Activated naive CD8-positive, alpha-beta T cell treated with anti-CD3 and anti-CD28 coated beads for 36 hours (primary cell): ENCODE measurements at places on chromosomes 1 and 21. TPM values are rescaled to one million over a fixed set of nuclear protein-coding genes. Genes with fewer than 3 reads are reported as not detected.

GRCh38 chr1:93172778-93173177 is 7.4 kb downstream of the TMED5 start:
- no peak overlapping the region for H3K27ac ChIP-seq
- H3K4me3 ChIP-seq: no peak overlapping the region
- peaks cover 55% of the 10 kb centered on the region for H3K4me1 ChIP-seq
- no peak for DNase-seq
- peaks cover 55% of the 10 kb centered on the region for H3K36me3 ChIP-seq

DNA sequence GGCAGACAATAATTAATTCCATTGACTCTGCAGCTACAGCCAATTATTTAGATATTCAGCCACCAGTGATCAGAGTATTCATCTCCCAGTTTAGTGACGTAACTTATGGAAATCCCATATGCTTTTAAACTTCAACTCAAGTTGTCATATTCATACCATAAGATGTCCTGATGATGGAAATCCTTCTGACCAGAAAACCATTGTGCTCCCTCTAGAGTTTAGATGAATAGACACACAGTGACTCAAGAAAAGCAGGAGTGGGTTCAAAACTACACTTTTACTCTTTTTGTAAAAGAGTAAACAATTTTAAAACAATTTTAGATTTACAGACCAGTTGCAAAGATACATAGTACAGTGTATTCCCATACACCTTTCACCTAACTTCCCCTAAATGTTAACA is 463.7 kb downstream of the KCNT2 start:
- no peak overlapping the region for H3K27ac ChIP-seq
- H3K4me3 ChIP-seq: no peak overlapping the region
- no peak for DNase-seq
- no peaks in the 10 kb centered on the region for H3K27me3 ChIP-seq

DNA sequence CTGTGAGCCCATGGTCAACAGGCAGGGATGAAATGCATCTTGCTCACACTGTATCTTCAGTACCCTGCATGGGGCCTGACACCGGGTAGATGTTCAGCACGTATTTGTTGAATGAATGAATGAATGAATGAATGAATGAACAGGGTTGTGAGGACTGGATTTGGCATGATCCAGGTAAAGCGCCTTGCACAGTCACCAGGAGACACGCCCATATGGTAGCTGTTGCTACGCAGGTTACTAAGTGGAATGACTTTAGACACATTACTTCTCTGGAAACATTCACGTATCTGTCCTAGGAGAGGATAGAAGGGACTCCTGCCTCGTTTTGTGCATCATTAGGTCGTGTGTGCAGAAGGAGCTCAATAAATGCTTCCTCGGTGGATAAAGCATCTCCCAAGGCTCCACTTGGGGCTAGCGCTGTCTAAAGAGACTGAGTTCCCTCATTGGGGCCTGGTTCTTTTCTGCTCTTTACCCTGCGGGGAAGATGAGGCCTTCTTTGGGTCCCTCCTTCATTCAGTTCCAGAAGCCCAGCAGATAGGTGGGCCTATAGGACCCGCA is 54.2 kb downstream of the NDUFS5 start:
- DNase-seq: no peak
- H3K27ac ChIP-seq: no peak overlapping the region
- H3K36me3 ChIP-seq: no peaks in the 10 kb centered on the region
- peaks cover 5% of the 10 kb centered on the region for H3K4me1 ChIP-seq
- H3K4me3 ChIP-seq: peak overlapping the region; percentile 72
- H3K27me3 ChIP-seq: peaks cover 37% of the 10 kb centered on the region

- H3K36me3 ChIP-seq: no peaks in the 10 kb centered on the region
- H3K4me1 ChIP-seq: no peaks in the 10 kb centered on the region
- H3K27me3 ChIP-seq: peaks cover 4% of the 10 kb centered on the region
- no peak for DNase-seq
- H3K4me3 ChIP-seq: no peak overlapping the region
Observed at GRCh38 chr1:177913762-177914540, 55.9 kb downstream of the SEC16B start.

- no peak overlapping the region for H3K4me3 ChIP-seq
- no peaks in the 10 kb centered on the region for H3K36me3 ChIP-seq
- H3K27me3 ChIP-seq: peaks cover 4% of the 10 kb centered on the region
- no peak for DNase-seq
- H3K4me1 ChIP-seq: peaks cover 40% of the 10 kb centered on the region
Observed at GRCh38 chr1:25731626-25732370, 68.2 kb upstream of the SELENON start.

GRCh38 chr1:150552128-150552910 is 3.1 kb downstream of the ADAMTSL4 start:
- no peak overlapping the region for H3K4me3 ChIP-seq
- H3K36me3 ChIP-seq: no peaks in the 10 kb centered on the region
- DNase-seq: no peak

GRCh38 chr1:23247276-23247675 is 30.0 kb upstream of the HTR1D start:
- H3K36me3 ChIP-seq: no peaks in the 10 kb centered on the region

- H3K27me3 ChIP-seq: no peaks in the 10 kb centered on the region
- peaks cover 64% of the 10 kb centered on the region for H3K4me1 ChIP-seq
- peak; percentile 58 for DNase-seq
- H3K4me3 ChIP-seq: no peak overlapping the region
Observed at GRCh38 chr1:161092621-161093028, 3.3 kb upstream of the NECTIN4 start.

DNA sequence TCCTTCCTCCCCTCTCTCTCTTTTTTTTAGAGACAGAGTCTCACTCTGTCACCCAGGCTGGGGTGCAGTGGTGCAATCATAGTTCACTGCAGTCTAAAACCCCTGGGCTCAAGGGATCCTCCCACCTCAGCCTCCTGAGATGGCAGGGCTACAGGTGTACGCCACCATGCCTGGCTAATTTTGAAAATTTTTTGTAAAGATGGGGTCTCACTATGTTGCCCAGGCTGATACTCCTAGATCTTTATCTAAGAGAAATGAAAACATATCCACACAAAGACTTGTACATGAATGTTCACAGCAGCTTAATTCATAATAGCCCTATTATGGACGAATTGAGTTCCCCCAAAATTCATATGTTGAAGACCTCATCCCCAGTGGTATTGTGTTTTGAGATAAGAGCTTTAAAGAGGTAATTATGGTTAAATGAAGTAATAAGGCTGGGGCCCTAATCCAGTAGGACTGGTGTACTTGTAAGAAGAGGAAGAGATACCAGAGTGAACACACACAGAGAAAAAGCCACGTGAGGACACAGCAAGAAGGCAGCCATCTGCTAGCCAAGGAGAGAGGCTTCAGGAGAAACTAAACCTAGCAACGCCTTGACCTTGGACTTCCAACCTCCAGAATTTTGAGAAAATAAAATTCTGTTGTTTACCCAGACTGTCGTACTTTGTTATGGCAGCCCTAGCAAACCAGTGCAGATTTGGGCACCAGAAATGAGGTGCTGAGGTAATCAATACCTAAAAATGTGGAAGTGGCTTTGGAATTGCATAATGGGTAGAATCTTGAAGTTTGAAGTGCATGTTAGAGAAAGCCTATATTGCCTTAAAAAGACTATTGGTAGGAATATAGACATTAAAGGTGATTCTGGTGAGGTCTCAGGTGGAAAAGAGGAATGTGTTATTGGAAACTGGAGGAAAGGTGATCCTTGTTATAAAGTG is 13.2 kb downstream of the IFNLR1 start:
- H3K4me3 ChIP-seq: no peak overlapping the region
- peaks cover 5% of the 10 kb centered on the region for H3K36me3 ChIP-seq
- no peak for DNase-seq
- no peaks in the 10 kb centered on the region for H3K4me1 ChIP-seq
- no peaks in the 10 kb centered on the region for H3K27me3 ChIP-seq

DNA sequence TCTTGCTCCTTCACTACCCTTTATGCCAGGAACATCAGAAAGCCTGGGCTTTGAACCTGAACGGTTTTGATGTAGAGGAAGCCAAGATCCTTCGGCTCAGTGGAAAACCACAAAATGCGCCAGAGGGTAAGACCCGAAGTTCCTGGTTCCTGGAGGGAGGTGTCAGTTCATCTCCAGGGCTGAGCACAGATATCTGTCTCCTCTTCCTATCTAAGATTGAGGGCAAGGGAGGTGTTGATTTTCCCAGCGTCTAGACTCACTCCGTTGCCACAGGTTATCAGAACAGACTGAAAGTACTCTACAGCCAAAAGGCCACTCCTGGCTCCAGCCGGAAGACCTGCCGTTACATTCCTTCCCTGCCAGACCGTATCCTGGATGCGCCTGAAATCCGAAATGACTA is 915 bp downstream of the CDC20 start:
- H3K27ac ChIP-seq: peak overlapping the region; percentile 77
- peak overlapping the region; percentile 90 for H3K4me3 ChIP-seq
- peaks cover 49% of the 10 kb centered on the region for H3K36me3 ChIP-seq
- H3K27me3 ChIP-seq: no peaks in the 10 kb centered on the region
- peaks cover 26% of the 10 kb centered on the region for H3K4me1 ChIP-seq
- DNase-seq: no peak

- DNase-seq: no peak
- peak overlapping the region; percentile 36 for H3K27ac ChIP-seq
- peaks cover 47% of the 10 kb centered on the region for H3K36me3 ChIP-seq
- H3K4me3 ChIP-seq: no peak overlapping the region
- H3K4me1 ChIP-seq: peaks cover 36% of the 10 kb centered on the region
- H3K27me3 ChIP-seq: no peaks in the 10 kb centered on the region
Observed at GRCh38 chr1:111133866-111134265, 6.0 kb downstream of the DRAM2 start.

- peaks cover 10% of the 10 kb centered on the region for H3K4me1 ChIP-seq
- no peak overlapping the region for H3K27ac ChIP-seq
- no peaks in the 10 kb centered on the region for H3K27me3 ChIP-seq
- H3K4me3 ChIP-seq: no peak overlapping the region
- no peak for DNase-seq
- H3K36me3 ChIP-seq: peaks cover 2% of the 10 kb centered on the region
Observed at GRCh38 chr1:222928212-222928611, 113.4 kb downstream of the DISP1 start.

GRCh38 chr21:22552390-22552789 is 1554.2 kb downstream of the NCAM2 start:
- no peak overlapping the region for H3K4me3 ChIP-seq
- H3K27ac ChIP-seq: no peak overlapping the region
- no peak for DNase-seq
- H3K27me3 ChIP-seq: no peaks in the 10 kb centered on the region
- H3K36me3 ChIP-seq: no peaks in the 10 kb centered on the region

DNA sequence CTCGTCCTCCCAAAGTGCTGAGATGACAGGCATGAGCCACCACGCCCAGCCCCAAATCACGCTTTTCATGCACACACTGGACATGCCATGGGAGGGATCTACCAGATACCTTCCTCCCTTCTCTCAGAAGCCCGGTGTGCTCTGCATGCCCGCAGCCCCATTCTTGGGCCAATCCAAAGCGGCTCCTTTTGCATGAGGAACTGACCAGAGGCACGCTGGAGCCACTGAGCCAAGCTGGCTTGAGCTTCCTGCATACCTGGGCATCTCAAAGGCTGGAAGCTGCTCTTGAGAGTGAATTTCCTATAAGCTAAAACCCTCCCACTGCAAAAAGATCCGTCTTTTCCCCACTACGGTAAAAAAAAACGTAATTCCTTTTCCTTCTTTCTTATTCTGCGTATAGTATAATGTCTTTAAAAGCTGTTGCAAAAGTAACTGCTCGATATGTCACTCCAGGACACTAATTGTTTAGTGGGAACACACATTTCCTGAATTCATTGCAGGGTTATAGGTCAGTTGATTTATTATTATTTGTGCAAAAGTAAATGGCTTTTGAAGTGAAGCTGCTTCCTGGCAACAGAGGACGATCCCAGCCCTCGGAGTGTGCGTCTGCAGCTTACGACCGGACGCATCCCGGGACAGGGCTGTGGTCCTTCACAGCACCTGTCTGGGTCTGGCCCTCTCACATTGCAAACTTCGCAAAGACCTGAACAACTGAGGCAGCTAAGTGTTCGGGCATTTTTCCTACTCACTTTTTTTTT is 61.8 kb upstream of the ETS2 start:
- H3K4me1 ChIP-seq: peaks cover 10% of the 10 kb centered on the region
- H3K36me3 ChIP-seq: no peaks in the 10 kb centered on the region
- DNase-seq: no peak
- H3K27ac ChIP-seq: no peak overlapping the region

DNA sequence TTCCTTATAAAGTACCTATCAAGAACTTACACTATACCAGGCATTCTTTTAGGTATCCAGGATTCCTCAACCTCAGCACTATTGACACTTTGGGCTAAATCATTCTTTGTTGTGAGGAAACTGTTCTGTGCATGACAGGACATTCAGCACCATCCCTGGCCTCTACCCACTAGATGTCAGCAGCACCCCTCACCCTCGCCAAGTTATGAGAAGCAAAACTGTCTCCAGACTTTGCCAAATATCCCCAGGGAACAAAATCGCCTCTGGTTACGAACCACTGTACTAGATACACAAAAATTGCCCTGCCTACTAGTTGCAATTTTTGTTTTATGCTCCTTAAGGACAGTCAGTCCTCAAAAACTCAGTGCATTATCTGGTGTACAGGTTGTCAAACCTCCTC is 35.7 kb downstream of the PALMD start:
- no peak overlapping the region for H3K4me3 ChIP-seq
- H3K27ac ChIP-seq: no peak overlapping the region
- no peak for DNase-seq
- no peaks in the 10 kb centered on the region for H3K36me3 ChIP-seq
- no peaks in the 10 kb centered on the region for H3K4me1 ChIP-seq

- no peak overlapping the region for H3K27ac ChIP-seq
- no peak overlapping the region for H3K4me3 ChIP-seq
- no peak for DNase-seq
- no peaks in the 10 kb centered on the region for H3K4me1 ChIP-seq
- H3K36me3 ChIP-seq: no peaks in the 10 kb centered on the region
Observed at GRCh38 chr21:27840262-27840661, 873.4 kb upstream of the ADAMTS5 start.

DNA sequence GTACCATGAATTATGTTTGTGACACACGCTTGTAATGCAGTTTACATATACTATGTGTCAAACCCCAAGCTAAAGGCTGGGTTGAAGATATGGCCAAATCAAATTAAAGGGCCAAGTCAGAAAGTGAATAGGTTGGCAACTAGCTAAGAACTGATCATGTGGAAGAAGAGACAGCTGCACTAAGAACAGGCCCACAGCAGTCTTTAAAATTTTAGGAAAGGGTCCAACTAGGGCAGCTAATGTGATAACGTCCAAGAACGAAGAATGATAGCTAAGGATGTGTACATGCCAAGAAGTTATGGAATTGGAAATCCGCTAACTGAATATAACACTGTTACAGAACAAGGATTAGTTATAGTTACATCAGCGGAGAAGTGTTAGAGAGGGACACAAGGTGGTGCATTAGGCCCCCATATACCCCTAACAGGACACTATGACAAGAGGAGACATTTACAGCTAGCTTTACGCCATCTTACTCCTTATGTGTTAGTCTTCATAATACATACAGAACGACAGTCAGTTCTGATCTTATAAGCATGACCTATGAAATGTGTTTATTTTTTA is 6.5 kb upstream of the RNF2 start:
- no peaks in the 10 kb centered on the region for H3K36me3 ChIP-seq
- H3K4me3 ChIP-seq: no peak overlapping the region
- H3K27ac ChIP-seq: no peak overlapping the region
- no peaks in the 10 kb centered on the region for H3K4me1 ChIP-seq

GRCh38 chr1:160664573-160665051 is 17.8 kb upstream of the SLAMF1 start:
- peak overlapping the region; percentile 85 for H3K27ac ChIP-seq
- peaks cover 34% of the 10 kb centered on the region for H3K36me3 ChIP-seq
- no peaks in the 10 kb centered on the region for H3K27me3 ChIP-seq
- DNase-seq: no peak
- H3K4me1 ChIP-seq: peaks cover 47% of the 10 kb centered on the region

GRCh38 chr1:244826712-244827111 is 8.7 kb upstream of the COX20 start:
- H3K36me3 ChIP-seq: no peaks in the 10 kb centered on the region
- H3K4me1 ChIP-seq: peaks cover 2% of the 10 kb centered on the region
- no peaks in the 10 kb centered on the region for H3K27me3 ChIP-seq

Gene NGF
- total RNA-seq: not detected

Gene OR2L2
- total RNA-seq: 0.06 TPM
